ENCODE measurements at places on chromosomes 11 and 22.

DNA sequence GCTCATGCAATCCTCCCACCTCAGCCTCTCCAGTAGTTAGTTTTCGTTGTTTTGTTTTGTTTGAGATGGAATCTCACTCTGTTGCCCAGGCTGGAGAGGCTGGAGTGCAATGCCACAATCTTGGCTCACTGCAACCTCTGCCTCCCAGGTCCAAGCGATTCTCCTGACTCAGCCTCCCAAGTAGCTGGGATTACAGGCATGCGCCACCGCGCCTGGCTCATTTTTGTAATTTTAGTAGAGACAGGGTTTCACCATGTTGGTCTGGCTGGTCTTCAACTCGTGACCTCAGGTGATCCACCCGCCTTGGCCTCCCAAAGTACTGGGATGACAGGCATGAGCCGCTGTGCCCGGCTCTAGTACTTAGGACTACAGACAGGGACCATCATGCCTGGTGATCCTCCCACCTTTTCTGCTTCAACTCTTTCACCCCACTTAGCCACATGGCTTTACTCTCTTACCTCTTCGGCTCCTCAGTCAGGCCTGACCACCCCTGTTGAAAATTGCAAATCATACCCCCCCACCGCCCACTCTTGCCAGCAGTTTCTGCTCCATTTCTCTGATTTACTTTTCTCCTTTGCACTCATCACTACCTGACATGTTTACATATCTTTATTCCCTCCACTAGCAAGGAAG is 157.1 kb upstream of the GRK3 start:
- DNase-seq: no peak

DNA sequence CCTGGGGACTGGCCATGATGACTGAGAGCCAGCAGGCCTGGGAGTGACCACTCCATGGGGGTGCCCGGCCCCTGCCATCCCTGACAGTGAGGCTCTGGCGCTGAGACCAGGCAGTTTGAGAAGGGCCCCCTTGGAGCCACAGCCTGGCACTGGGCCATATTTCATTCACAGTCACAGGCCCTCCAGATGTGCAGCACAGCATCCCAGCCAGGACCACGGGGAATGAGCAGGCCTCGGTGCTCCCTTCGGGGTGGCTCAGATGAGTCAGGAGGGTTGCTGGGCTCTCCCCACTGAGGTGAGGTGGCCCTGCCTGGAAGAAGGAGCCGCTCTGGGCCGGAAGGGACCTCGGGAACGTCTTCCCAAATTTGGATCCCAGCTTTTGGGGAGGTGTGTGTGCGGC is 53.0 kb downstream of the GRAMD4 start:
- no peak for DNase-seq

DNA sequence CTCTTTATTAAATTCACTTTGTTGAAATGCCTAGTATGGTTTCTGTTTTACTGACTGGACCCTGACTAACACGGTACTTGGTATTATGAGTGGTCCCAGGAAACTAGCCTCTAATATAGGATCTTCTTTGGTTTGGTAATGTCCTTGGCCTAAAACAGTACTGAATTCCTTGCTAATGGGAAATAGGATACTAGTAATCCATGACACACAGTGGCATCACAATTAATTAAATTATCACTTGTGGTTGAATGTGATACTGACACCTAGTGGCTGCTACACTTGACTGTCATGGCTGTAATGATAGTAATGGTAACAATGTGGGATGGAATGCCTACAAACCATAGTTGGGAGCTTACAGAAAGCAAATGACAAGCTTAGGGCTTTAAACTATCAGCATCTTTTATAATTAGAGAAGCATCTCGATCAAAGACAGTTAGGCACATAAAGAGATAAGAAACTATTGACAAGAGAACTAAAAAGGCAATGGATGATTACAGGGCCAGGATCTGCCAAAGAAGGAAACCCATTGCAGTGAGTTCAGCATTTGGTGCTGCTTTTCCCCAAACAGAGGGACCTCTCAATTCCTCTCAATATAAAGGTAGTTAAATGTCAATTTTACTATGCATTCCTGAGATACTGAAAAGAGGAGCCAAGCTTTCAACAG is 8.6 kb downstream of the DNHD1 start:
- no peak for DNase-seq

DNA sequence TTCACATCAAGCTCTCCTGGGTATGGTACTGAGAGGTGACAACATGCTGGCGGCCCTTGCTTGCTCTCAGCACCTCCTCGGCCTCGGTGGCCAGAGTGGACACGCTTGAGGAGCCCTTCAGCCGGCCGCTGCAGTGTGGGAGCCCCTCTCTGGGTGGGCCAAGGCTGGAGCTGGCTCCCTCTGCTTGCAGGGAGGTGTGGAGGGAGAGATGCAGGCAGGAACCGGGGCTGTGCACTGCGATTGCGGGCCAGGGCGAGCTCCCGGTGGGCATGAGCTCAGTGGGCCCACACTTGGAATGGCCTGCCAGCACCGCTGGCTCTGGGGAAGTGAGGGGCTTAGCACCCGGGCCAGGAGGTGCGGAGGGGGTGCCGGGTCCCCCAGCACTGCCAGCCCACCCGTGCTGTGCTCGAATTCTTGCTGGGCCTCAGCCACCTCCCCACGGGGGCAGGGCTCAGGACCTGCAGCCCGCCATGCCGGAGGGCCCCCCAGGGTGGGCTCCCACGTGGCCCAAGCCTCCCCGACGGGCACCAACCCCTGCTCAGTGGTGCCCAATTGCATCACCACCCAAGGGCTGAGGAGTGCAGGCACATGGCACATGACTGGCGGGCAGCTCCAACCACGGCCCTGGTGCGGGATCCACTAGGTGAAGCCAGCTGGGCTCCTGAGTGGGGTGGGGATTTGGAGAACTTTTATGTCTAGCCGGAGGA is 106.2 kb downstream of the RAB38 start:
- no peak for DNase-seq

DNA sequence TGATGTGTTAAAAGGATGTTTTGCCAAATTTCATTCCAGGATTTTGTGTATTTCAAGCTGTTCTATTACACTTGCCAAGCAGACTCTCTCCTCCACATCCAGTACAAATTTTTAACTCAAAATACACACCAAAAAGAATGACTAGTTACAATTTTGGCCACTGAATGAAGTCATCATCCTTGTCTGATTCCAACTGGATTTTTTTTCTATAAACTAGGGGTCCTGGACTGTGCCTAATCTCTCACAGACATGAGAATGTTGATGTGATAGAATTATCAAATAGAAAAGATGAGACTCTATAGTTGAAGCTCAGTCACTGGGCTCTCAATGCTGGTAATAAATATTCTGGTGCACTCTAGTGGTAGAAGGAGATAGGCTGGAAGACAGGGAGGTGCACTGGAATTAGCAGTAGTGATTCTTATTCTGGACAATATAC is 85.8 kb downstream of the FANCF start:
- DNase-seq: no peak

DNA sequence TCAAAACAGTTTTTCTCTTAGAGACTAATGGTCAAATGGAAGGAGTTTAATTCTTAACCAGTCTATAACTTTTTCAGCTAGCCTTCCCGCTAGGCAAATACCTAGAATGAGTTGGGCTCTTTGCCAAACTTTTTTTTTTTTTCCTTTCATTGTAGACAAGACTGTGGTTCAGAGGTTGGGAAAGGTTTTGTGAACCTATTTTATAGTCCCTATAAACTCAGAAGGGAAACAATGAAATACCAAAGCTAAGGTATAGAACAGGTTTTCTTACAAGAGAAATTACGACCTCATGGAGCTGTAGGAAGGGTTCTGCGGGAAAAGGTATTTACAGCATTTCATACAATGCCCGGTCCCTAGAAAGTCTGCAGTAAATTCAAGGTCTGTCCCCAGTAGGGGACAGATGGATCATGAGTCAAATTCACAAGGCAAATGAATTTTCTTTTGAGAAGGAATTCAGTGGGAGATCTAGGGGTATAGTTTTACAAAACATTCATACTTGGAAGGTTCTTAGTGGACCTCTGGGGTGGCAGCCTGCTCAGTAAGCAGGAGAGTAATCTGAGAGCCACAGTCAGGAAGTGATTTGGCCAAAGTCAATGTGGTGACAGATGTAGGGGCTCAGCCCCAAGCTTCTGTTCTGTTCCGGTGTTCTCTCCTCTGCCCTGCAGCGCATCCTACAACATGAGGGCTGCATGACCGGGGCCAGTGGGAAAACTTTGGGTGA is 146.8 kb downstream of the DBX1 start:
- DNase-seq: no peak

GRCh38 chr11:7668464-7668863 is 4.8 kb downstream of the CYB5R2 start:
- no peak for DNase-seq

- DNase-seq: no peak
Measured at GRCh38 chr11:70844387-70844786, 408.0 kb downstream of the SHANK2 start.

- DNase-seq: no peak
Measured at GRCh38 chr11:113090716-113091480, 129.7 kb downstream of the NCAM1 start.

GRCh38 chr22:44166498-44167276 is 14.0 kb upstream of the PARVG start:
- no peak for DNase-seq

Measured in stimulated activated CD4-positive, alpha-beta T cell treated with anti-CD3 and anti-CD28 coated beads, Interleukin-4, amount 100 ng/mL, for 48 hours (primary cell).